Stimulated activated CD8-positive, alpha-beta memory T cell treated with anti-CD3 and anti-CD28 coated beads, Interleukin-7, amount 100 ng/mL, for 1 hour (primary cell): ENCODE measurements at places on chromosomes 16 and 17.
A peak's percentile ranks its signal among the peaks of the same experiment; 100 is the strongest.

DNA sequence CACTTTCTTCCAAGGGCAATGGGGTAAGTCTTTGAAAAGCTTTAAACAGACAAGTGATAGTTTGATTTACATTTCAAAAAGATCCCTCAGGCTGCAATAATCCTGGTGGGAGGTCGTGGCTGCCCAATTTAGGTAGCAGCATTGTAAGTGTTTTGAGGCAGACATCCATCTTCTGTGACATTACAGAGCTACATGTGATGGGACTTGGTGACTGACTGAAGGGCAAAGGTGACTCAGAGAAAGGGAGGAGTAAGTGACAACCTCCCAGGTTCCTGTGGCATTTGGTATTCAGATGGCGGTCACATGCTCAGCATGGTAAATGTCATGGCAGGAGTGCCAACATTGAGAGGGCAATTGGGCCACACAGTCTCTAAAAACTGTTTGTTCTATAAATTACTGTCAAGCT is 26.5 kb downstream of the STAT3 start:
- DNase-seq: no peak

GRCh38 chr16:17228048-17228707 is 242.6 kb downstream of the XYLT1 start:
- DNase-seq: no peak

GRCh38 chr17:8163978-8164814 is 1.4 kb upstream of the VAMP2 start:
- DNase-seq: peak; percentile 43

DNA sequence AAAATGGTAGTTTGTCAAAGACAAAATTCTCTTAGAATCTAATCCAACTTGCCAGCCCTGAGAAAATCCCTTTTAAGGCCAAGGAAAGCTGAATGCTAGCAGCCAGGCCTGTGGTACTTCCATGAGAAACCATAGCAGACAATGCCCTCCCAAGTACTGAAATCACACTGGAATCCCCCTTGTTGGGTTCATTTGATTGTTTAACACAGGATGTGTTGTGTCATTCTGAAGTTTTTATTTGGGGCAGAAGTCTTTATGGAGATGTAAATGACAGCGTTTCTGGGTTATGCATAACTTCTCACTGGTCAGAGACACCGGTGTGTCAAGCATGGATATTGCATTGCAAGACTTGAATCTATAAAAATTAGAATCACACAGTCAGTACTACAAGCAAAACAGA is 6.0 kb upstream of the ARL2BP start:
- DNase-seq: no peak

GRCh38 chr16:88924834-88925539 is 52.0 kb downstream of the CBFA2T3 start:
- no peak for DNase-seq

DNA sequence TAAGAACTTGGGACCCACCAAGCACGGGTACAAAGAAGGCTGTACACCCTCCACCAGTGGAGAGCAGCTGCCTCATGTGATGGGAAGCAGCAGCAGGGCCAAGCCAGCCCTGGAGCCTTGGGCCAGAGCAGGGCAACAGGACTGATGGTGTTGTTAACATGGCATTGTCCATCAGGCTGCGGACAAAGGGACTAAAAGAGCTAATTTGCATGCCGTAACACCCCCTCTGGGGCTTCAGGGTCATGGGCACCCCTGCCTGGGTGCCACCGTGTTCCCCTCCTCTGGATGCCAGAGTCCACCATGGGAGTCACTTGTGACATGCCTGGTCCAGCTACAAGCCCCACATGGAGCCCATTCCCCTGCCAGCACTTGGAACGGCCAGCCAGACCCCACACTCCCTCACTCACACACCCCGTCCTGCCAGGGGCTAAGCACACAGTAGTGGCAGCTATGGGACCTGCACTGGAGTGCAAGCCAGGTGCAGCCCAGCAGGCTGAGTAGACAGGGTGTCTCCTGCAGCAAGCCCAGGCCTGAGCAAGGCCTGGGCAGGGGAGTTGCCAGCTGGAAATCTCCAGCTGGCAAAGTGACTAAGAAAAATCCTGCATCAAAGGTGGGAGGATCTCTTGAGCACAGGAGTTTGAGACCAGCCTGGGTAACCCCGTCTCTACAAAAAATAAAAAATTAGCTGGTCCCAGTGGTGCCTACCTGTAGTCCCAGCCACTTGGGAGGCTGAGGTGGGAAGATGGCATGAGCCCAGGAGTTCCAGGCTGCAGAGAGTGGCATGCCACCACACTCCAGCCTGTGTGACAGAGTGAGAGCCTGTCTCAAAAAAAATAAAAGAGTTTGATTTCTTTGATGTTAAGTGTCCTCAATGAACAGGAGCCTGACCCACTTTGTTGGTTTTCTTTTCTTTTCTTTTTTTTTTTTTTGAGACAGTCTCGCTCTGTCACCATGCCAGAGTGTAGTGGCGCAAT is 33.7 kb downstream of the NOL11 start:
- DNase-seq: no peak

DNA sequence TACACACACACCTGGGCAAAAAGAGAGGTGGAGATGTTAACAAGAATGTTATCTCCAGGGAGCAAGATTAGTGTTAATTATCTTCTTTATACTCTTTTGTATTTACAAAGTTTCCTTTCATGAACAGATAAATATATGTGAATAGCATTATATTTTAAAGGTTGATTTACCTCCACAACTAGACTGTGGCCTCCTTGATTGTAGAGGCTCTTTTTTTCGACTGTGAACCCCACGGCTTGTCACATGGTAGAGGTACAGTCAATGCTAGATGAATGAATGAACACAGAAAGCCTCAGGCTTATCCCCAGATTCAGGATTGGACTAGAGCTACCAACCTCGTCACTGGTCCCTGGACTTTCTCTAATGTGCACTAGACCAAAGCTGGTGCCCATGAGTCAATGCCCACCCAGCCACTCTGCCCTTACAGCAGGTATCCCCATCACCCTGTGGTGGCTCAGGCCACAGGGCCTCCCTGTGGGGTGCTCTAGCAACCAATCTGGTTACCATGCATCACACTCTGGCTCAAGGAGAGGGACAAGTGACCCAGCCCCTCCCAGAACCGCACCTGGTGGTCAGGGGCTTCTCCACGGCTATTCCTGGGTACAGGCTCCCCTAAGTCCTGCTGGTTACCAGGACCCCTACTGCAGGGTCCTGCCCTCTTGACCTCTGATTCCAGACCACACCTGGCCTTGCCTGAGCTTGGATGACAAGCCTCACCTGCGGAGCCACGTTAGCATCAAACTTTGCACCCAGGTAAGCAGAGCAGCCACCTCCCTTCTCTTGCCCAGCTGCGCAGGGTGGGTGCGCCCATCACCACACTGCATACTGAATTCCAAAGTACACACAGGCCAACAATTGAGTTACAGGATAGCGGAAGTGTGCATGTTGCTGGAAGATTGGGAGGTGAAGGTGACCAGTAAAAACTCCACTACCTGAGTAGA is 101.0 kb downstream of the CDYL2 start:
- DNase-seq: no peak

GRCh38 chr17:66947311-66947710 is 17.2 kb upstream of the CACNG4 start:
- no peak for DNase-seq

GRCh38 chr16:84763629-84764028 is 56.2 kb upstream of the CRISPLD2 start:
- DNase-seq: no peak

GRCh38 chr17:57746221-57746620 is 1.1 kb upstream of the CCDC182 start:
- no peak for DNase-seq

GRCh38 chr17:42270596-42270995 is 5.6 kb downstream of the STAT5B start:
- no peak for DNase-seq

GRCh38 chr16:31467858-31468257 is 4.1 kb upstream of the TGFB1I1 start:
- DNase-seq: no peak

DNA sequence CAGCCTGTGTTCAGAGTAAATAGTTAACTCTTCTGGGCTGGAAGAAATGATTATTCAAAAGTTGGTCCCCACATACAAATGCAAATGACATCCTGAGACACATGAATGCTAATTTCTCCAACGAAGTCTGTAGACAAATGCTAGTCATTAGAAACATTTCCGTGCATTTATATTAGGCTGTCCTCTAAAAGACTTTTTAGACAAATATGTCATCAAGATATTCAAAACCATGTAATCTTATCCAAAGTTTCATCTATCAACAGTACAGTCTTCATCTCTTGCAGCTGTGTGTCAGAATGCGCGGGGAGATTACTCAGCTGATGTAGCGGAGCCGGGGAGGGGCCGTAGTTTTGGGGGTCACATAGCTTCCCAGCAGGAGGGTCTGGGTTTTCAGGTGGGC is 33.8 kb upstream of the MAF start:
- no peak for DNase-seq

DNA sequence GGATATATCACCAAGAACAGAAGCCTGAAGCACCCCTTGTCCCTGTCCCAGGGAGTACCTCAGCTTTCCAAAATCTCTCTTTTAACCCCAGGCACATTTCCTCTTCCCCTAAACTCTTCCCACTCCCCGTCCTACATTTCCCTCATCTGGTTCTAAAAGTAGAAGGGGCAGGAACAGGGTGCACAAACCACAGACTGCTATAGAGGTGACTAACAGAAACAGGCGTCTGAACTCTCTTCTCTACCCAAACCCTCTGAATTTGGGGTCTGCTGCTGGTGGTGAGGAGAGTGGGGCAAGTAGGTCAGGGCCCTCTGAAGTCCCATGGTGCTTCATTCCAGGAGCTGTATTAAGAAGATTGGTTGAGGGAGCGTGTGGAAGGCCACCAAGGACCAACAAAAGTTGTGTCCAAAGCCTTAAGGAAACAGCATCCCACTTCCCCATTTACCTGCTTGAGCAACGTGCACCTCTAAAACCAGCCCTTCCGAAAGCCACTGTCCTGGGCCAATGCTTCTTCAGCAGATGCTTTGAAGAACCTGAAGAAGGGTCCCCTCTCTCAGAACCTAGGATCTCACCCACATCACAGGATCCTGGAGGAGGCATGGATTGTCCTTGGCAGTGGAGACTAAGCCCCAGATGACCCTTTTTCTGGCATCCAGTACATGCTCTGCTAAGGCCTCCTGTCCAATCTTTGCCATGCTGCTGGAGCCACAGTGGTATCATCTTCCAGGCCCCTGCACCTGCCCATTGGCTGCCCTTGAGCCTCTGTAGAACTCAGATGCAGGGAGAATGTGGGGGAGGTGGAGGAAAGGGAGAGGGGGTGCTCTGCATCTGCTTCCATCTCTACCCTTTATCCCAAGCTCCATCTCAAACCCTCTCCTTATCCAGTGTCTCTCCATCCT is 5.7 kb upstream of the NR1D1 start:
- DNase-seq: no peak

GRCh38 chr16:60810250-60810649 is 1226.0 kb downstream of the CDH8 start:
- DNase-seq: no peak

DNA sequence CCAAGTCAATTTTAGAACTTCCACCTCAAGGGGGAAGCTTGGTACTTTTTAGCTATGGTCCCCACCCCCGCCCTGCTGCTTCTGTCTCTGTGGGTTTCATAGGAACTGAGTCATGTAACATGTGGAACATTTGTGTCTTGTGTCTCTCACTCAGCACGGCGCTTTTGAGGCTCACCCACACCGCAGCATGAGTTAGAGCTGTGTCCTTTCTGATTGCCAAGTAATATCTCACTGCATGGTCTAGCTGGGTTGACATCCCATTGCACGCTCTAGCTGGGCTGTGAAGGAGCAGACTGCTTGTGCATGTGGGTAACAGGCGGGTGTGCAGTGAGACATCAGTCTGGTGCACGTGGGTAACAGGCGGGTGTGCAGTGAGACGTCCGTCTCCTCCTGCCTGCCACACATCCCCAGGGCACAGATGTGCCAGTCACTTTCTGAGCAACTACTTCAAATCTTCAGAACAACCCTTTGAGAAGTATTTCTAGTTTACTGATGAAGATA is 26.4 kb upstream of the SLC7A5 start:
- DNase-seq: peak; percentile 51

GRCh38 chr16:87133112-87133850 is 183.9 kb downstream of the C16orf95 start:
- no peak for DNase-seq

GRCh38 chr16:22031483-22032083 is 23.7 kb downstream of the MOSMO start:
- DNase-seq: no peak

- DNase-seq: no peak
These were observed 4.0 kb downstream of the CIAO2B start for GRCh38 chr16:66930189-66930588.

GRCh38 chr16:85344502-85345128 is 232.3 kb upstream of the CIBAR2 start:
- DNase-seq: no peak

DNA sequence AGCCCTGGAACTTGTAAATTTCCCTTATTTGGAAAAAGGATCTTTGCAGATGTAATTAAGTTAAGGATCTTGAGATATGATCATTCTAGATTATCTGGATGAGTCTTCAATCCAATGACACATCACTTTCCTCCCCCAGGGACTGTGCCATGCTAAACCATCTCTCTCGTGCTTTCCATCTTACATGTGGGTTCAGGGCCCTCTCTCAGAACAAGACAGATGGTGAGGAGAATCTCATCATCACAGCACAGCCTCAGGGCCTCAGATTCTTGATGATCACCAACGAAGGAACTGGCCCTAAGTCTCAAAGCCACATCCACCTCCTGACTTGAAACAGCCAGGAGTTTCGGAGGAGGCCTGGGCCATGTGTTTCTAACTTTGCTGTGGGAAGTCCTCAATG is 78.7 kb downstream of the LITAF start:
- no peak for DNase-seq

DNA sequence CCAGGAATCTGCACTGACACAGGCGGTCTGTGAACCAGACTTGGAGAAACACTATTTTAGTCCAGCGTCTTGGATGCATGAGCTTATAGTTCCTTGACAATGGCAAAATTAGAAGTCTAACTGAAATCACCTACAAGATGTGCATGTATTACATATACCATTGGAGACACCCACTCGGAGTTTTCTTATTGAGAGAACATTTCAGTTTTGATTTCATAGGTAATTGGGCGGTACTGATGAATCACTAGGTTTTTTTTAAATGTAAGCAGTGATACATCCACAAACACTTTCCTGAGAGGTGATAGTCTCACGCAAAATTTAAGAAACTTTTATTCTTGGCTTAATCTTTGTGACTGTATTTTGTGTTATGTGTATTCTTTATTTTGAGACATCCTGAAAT is 69.8 kb downstream of the PRKCA start:
- DNase-seq: no peak

- no peak for DNase-seq
These were observed 27.1 kb downstream of the TMEM235 start for GRCh38 chr17:78258323-78259191.

- no peak for DNase-seq
These were observed 129.1 kb downstream of the MYO1D start for GRCh38 chr17:32747856-32748255.
